ENCODE measurements at places on chromosomes 7 and 10. TPM values are rescaled to one million over a fixed set of nuclear protein-coding genes. Genes with fewer than 3 reads are reported as not detected.

- DNase-seq = no peak
These were observed 1.0 kb downstream of the ASAH2 start for GRCh38 chr10:50250096-50250854.

GRCh38 chr7:141074162-141074991 is 513 bp downstream of the TMEM178B start:
- DNase-seq = no peak

GRCh38 chr7:114700247-114700928 is 221.5 kb upstream of the MDFIC start:
- DNase-seq = no peak

Gene PROSER2
- 13.7 TPM for total RNA-seq

DNA sequence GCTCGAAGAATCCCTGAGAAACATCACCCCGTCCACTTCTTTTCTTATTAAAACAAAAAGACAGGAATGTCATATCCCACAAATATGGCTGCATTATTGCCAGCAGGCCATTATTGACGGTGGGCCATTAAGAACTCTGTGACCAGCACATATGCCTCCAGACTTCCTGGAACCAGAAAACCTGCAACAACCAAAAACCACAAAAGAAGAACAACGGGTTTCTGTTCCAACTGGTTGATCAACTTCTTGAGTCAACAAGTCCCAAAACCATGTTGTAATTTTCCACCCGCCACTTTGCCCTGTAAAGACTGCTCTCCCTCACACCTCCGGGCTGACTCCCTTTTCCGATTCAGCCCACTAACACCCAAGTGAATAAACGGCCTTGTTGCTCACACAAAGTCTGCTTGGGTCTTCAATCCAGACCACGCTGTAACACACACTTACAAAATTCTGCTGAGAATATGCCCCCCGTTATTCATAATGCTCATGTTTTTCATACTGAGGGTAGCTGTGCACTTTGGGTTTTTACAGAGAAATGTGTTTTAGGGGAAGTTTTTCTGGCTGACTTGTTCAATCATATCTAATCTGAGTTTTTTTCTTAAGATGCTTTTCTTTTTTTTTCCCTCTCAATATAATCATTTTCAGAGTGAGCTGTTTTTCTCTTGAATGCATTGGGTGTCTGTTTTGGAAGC is 20.7 kb downstream of the ZNF107 start:
- no peak for DNase-seq

DNA sequence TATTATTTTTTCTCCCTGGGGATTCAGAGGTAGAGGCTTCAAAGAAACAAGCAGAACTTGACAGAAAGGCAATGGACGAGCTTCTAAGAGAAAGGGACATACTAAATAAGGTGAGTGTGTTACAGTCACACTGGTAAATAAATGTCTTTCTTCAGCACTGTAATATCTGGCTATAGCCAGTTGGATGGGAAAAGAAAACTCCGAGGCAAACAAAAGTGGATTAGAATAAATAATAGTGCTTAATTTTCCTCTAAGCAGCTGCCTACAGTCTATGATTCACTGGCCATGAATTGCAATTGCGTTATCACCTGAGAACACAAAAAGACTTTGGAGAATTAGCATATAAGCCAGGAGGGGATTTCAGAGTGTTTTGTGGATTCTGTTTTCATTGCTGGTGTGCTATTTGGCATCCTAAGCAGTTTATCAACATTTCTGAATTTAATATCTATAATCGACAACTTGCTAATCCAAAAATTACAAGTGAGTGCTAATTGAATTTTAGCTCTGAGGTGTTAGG is 23.2 kb downstream of the CFAP58 start:
- DNase-seq = no peak

GRCh38 chr7:7869036-7869435 is 99.6 kb upstream of the GLCCI1 start:
- no peak for DNase-seq

DNA sequence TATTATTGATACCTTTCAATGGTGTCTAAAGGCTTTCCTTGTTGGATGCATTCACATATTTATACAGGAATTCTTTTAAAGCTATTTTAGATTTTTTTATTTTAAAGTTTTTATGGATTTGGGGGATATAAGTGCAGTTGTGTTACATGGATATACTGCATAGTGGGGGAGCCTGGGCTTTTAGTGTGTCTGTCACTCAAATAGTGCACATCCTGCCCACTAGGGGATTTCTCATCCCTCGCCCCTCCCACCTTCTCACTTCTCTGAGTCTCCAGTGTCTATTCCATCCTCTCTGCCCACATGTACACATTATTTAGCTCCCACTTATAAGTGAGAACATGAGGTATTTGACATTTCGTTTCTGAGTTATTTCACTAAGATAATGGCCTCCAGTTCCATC is 154.0 kb upstream of the MKI67 start:
- no peak for DNase-seq

DNA sequence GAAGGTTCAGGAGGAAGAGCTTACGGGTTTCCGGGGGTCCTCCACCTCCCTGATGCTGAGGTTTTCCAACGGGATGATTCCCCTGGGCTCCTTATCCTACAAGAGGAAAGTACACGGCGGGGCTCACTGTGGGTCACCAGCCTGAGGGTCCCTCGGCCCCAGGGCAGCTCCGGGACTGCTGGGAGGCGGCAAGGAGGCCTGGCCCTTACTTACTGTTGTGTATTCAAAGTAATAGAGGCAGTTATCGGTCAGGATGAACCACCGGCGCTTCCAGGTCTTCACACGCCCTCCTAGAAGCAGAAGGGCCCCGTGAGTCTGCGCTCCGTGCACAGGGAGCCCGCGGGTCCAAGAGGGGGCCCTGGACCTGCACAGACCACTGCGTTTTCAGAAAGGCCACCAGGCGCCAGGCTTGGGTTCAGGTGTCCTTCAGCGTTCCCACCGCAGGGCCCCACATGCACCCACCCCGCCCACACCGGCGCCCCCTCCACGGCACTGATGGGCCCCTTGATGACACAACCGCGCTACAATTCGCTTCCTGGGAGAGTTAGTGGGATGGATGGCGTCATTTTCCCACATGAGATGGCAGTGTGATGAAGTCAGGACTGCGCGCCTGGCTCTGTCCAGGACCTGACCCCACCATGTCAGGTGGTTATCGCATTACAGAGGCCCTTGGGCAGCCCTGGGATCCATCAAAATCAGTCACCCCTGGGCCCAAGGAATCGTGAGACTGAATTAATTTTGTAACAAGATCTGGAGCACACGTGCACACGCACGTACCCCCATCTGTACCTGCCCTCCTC is 106.7 kb downstream of the CYTH3 start:
- no peak for DNase-seq

Gene SEMA3D
- total RNA-seq = 3.5 TPM

- no peak for DNase-seq
These were observed 289.4 kb downstream of the DNAJB6 start for GRCh38 chr7:157625973-157626742.

GRCh38 chr10:86734207-86734988 is 22.0 kb upstream of the BMPR1A start:
- no peak for DNase-seq

Gene LAMB1
- 37.2 TPM for total RNA-seq

DNA sequence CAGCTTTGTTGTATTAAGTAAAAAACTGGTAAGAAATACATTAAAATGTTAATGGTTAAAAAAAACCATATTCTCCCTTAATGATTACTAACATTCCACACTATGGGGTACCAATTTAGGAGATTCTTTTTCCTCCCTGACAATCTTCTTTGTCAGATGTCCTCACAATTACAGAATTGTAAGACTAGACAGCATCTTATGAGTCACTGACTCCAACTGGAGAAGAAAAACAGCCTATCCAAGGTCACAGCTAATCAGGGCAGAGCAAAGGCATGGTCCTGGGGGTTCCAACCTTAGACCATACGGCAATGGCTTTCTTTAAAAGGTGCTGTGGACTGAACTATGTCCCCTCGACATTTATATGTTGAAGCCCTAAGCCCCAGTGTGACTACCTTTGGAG is 127.6 kb downstream of the DLG5 start:
- no peak for DNase-seq

GRCh38 chr7:151823566-151824372 is 53.1 kb downstream of the PRKAG2 start:
- no peak for DNase-seq

DNA sequence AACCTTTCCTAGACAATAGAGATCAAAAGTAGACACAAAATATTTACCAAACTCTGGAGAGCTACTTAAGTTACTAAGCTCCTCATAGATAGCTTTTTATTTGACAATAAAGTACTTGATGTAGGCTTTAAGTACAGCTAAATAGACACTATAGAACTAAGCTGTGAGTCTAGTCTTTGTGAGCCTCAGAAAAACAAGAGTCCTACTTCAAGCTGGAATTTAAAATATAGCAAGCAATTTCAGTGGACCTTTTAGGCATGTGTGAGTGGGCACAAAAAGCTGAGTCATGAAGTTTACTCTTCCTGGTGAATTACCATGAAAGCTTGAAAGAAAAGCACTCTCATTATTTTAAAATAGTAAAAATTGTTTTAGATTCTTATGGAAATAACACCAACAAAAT is 76.1 kb downstream of the ADD3 start:
- DNase-seq = no peak

DNA sequence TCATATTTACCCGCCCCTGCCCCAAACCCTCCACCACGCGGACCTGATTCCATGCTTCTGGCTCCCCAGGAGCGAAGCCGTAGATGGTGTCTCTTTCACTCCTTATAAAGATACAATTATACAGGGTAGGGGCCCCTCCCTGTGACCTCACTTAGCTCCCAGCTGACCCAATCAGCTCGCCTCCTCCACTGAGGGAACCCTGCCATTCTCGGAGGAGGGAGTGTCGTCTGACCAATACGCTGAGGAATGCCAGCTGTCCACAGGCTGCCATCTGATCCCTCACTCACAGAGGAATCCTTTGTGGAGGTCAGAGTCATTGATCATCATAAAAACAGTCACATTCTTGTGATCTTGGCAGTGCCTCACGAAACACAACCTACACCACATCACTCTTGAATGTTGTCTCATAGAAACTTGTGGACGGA is 67.5 kb upstream of the INSIG1 start:
- no peak for DNase-seq

Gene AKR1B1
- total RNA-seq = 189 TPM

DNA sequence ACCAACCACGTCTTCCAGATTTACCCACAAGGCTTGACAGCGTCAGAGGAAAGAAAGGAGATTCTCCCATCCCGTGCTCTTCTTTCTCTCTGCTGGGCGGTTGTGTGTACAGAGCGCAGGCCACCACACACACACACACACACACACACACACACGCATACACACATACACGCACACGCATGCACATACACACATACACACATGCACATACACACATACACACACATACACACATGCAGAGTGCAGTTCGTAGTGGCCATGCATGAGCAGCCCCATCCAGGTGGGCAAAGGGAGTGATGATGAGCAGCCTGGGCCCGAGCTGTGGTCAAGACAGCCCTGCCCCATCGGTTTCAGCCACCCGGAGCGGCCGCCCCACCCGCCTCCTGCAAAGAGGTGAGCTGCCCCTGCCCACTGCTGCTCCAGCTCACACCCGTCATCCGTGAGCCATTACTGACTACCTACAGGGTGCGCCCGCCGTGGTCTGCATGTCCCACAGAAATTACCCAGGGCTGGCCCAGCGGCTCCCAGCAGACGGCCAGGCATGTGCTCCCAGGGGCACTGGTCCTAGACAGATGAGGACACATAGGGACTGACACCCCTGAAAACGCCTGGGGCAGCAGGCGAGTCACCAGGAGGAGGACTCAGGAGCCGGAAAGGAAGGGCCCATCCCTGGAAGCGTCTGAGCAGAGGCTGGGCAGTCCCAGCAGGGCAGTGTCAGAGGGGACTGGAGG is 69.6 kb downstream of the ASB13 start:
- no peak for DNase-seq

- DNase-seq = no peak
These were observed 18.8 kb downstream of the FOXI2 start for GRCh38 chr10:127755753-127756152.

Gene TRIM74
- total RNA-seq = 0.52 TPM

Gene NODAL
- 6.3 TPM for total RNA-seq

- no peak for DNase-seq
These were observed 147.1 kb downstream of the MPP7 start for GRCh38 chr10:28155726-28156125.

Gene ITPRID1
- total RNA-seq = 0.13 TPM

Gene ZNF789
- total RNA-seq = 11.4 TPM

GRCh38 chr10:68346774-68347173 is 14.0 kb upstream of the PBLD start:
- DNase-seq = no peak

GRCh38 chr7:42756841-42757240 is 155.0 kb downstream of the C7orf25 start:
- DNase-seq = no peak

GRCh38 chr7:1271046-1271445 is 38.4 kb downstream of the UNCX start:
- DNase-seq = no peak

Gene HHEX
- total RNA-seq = 1.5 TPM

GRCh38 chr7:55622241-55622640 is 49.9 kb upstream of the VOPP1 start:
- DNase-seq = no peak

- DNase-seq = no peak
These were observed 28.8 kb downstream of the XPNPEP1 start for GRCh38 chr10:109894516-109894915.

DNA sequence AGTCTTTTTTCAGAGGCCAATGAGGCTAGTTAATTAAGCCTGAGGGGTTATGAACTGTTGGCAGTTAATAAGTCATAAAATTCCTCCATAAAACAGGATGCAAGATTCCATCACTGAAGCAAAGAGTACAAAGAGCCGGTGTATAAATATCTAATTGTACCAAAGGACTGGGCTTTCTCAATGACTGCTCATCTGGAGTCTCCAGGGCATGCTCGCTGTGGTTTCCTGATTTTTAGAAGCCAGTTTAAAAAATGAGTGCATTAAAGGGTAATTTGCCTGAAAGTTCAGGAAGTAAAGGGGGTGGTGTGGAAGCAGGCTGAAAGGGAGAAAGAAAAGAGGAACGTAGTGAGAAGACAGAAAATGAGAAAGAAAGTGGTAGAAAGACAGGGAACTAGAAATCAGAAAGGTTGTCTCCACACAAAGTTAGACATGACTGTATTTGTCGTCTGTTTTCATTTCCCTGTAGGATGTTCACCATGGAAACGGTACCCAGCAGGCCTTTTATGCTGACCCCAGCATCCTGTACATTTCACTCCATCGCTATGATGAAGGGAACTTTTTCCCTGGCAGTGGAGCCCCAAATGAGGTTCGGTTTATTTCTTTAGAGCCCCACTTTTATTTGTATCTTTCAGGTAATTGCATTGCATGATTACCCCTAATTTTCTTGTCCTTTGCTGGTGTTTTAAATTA is 282.3 kb downstream of the TWIST1 start:
- no peak for DNase-seq

- DNase-seq = no peak
These were observed 20.6 kb downstream of the ACSL5 start for GRCh38 chr10:112394475-112394875.

DNA sequence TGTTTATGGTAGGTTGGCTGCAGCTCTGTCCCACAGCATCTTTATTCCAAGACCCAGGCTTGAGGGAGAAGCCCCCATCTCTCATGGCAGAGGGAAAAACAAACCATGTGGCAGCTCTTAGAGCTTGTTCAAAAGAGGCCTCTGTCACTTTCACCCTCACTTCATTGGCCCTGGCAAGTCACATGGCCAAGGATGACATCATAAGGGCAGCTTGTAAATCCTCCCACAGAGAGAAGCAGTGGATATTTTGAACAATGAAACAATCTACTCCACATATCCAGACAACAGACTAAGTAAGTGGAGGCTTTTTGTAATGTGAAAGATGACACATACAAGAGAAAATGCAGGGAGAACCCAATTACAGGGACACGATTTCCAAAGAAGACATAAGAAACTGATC is 108.1 kb downstream of the GRID1 start:
- DNase-seq = no peak

Gene CCZ1
- total RNA-seq = 163 TPM
